ENCODE measurements at places on chromosomes 13 and 19.

DNA sequence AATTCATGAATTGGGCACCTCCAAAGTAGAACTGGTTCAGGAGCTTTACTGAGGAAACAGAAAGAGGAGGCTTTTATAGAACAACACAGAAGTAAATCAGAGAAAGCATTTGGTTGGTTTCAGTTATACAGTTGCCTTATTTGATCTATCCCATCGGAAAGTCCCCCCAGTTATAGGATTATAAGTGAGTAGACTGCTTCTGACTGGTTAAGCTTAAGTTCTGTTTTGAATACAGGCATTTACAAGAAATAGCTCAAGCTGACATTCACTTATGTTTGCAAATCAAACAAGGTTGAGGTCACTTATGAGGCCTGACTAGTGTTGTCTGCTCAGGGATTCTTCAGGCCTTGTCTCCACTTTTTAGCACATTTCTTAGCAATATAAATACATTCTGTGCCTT lies 857.4 kb downstream of the EFNB2 start:
- DNase-seq: no peak

DNA sequence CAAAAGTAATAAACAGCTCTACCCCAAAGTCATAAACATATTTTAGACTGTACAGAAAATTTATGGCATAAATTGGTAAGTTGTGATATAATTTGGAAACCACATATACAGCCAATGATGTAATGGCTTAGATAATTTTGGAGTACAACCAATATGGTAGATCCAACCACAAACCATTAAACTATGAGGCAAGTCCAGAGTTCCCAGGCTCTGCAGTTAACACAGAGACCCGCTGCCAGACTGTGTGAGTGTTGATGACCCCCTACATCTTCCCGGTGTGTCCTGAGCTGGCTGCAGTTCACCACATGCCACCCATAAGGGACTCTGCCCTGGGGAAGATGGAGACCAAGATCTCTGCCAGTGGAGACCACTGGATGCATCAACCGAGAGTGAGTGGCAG lies 9.9 kb upstream of the SERPINE3 start:
- no peak for DNase-seq

DNA sequence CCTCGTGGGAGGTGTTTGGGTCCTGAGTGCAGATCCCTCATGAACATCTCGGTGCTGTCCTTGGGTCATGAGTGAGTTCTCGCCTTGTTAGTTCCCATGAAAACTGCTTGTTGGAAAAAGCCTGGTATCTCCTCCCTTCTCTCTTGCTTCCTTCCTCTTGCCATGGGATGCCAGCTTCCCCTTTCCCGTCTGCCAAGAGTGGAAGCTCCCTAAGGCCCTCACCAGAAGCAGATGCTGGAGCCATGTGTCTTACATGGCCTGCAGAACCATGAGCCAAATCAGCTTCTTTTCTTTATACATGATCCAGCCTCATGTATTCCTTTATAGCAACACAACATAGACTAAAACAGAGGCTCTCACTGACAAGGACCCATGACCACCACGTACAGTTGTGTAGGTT lies 8.2 kb downstream of the ADGRE2 start:
- DNase-seq: no peak

DNA sequence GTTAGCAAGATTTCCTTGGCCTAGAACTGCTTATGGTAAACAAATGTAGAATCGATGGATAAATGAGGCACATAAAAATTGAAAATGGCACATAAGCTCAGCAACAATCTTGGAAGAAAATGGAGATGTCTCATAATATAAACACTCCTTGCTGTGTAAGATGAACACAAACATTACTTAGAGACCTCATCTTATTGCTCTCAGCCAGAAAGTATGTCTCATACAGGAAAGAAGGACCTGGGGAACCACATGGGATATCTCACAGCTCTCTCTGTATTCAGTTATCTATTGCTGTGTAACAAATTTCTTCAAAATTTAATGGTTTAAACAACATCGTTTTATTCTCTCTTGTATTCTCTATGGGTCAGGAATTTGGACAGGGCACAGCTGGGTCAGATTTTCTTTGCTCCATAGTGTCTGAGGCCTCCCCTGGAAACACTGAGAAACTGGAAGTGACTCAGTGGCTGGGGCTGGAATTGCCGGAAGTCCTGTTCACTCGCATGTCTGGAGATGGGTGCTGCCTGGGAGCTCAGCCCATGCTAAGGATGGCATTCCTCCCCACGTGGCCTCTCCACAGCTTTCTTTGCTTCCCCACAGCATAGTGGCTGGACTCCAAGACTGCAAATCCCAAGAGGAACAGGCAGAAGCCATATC lies 105.1 kb downstream of the NUFIP1 start:
- DNase-seq: no peak

GRCh38 chr13:65095161-65096082 lies 2134.7 kb downstream of the PCDH9 start:
- DNase-seq: no peak

DNA sequence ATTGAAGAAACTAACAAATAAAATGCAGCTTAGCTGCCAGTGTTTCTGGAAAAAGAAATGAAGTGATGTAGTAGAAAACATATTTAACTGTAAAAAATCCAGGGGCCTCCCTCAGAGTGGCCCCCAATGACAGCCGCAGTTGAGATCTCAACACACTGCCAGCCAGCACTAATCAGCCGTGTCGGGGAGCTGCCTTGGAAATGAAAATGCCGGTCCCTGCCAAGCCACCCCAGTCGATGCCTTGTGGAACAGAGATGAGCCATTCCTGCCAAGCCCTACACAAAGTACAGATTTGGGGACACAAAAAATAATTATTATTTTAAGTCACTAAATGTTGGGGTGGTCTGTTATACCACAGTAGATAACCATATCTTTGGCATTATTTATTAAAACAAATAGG lies 1342.4 kb downstream of the EFNB2 start:
- no peak for DNase-seq

GRCh38 chr13:77820431-77821149 lies 98.0 kb downstream of the EDNRB start:
- no peak for DNase-seq

GRCh38 chr19:1766800-1767352 lies 13.6 kb downstream of the ONECUT3 start:
- DNase-seq: no peak

- DNase-seq: no peak
Observed at GRCh38 chr13:28618230-28618994, 40.5 kb upstream of the POMP start.

Data from stimulated activated CD4-positive, alpha-beta T cell treated with anti-CD3 and anti-CD28 coated beads, Interleukin-15, amount 100 ng/mL, for 1 hour (primary cell).